Foreskin fibroblast (primary cell): ENCODE measurements at places on chromosomes 3 and 15.
A peak's percentile ranks its signal among the peaks of the same experiment; 100 is the strongest.

DNA sequence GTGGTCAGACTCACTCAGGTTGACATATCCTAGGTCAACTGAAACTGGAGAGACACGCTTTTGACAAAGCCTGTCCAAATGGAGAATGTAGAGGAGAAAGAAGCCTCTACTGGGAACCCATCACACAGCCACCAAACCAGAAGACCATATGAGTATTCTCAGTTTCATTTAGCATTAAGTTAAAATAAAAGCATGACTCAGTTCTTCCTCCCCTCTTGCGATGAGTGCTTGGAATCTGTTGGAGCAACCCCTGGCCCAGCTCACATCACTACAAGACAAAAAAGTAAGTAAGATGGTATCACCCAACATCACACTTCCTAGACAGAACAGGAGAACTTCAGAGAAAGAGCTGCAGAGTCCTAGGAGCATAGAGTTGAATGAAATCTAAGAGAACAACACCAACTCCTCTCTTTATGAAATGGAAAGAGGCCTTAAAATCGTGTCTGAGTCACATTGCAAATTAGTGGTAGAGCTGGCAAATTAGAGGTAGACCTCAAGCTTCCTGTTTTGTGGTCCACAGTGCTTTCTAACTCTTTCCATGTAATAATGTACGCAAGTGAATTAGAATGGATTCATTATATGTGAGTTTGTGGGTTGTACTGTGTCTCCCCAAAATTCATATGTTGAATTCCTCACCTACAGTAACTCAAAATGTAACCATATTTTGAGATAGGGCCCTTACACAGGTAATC lies 51.2 kb downstream of the FGF12 start:
- no peak for DNase-seq

GRCh38 chr15:84398763-84399701 lies 163.5 kb downstream of the GOLGA6L4 start:
- no peak for DNase-seq

DNA sequence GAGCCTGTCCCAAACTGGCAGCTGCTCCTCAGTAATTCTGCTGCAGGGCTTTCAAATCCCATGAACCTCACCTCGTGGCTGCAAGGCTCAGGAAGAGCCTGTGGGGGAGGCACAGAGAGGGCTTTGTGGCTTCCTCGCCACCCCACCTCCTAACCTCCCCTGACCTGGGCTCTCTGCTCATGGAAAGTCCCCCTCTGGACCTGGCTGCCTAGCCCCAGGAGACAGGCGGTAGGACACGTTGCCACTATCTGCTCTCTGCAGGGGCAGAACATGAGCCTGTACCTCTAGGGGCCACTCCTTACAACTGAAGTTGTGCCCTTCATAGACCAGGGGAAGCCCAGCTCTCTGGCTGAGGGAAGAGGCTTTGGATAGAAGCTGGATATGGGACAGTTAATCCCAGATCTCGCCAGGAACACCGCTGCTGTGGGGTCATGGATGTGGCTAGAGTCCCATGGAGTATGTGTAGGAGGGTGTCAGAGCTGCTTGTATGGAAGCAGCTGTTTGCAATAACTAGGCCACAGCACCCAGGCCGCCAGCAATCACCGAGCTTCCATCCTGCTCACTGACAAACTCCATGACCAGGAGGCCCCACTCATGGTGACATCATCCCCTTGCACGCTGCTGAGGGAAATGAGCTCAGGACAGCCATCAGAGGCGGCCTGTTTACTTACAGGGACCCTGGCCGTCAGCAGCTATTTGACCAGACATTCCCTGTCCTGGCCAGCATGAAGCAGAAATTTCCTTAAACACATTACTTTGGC lies 34.0 kb upstream of the CILP start:
- DNase-seq, result peak; percentile 90

- no peak for DNase-seq
Measured at GRCh38 chr15:96460106-96460505, 129.6 kb downstream of the NR2F2 start.

DNA sequence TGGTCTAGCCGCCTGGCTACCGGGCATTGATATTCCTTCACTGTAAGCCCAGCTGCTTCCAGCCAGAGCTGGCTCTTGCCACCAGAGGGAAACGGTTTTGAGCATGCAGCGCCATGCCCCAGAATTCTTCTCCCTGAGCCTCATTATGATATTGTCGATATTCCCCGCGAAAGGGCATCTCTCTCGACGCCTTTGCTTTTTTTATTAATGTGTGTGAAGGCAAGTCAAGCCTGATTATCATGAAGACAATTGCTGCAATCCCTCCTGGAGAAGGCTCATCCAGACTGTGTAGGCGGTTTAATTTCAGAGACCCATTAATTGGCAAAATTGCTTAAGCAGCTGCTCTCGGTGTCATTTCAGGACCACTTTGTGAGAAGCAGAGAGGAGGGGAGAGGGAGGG lies 321.2 kb upstream of the TLE3 start:
- no peak for DNase-seq

DNA sequence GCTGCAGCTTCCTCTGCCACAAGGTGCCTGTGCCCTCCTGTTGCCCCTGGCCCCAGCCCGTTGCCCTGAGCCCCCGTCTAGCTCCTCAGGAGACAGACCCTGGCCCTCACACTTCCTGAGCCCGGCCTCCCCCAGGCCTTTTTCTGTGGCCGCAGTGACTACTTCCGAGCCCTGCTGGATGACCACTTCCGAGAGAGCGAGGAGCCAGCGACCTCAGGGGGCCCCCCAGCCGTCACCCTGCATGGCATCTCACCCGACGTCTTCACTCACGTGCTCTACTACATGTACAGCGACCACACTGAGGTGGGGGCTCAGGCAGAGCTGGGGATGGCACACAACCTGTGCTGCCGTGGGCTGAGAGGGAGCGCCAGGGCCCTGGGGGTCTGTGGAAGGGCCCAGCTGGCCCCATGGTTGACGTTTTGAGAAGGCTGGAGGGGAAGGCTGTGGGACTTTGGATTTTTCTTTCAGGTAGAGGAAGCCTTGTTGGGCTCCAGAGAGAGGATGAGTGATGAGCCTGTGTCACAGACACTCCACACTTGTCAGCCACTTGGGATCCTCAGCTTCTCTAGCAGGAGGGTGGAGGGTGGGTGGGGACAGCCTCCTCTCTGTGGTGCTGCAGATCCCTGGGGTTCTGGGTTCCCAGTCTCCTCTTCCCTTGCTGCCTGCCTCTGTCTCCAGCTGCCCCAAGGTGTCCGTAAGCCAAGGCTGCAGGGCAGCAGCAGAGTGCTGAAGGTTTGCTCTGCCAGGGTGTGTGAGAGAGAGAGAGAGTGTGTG lies 5.0 kb downstream of the ABTB1 start:
- DNase-seq, result no peak

DNA sequence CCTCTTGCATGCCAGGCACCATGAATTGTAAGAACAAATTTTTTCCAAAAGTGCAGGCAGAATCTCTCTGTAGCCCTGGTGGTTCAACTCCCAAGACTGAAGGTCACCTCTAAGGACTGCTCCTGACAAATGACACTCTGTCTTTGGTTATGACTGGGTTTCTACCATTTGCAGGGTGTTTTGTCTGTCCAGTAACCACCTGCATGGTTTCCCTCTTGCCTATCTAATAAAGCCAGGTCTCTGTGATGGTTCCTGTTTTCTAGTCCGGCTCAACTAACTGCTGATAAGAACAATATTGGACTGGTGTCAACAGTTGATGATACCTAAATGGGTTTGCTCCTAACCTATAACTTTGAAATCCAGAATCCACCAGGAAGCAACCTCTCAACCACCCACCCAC lies 43.7 kb downstream of the ATP8B4 start:
- DNase-seq, result no peak

GRCh38 chr3:114057011-114057347 lies 442 bp downstream of the QTRT2 start:
- no peak for DNase-seq

- peak; percentile 80 for DNase-seq
Measured at GRCh38 chr3:196528639-196529233, 13.6 kb upstream of the SMCO1 start.

DNA sequence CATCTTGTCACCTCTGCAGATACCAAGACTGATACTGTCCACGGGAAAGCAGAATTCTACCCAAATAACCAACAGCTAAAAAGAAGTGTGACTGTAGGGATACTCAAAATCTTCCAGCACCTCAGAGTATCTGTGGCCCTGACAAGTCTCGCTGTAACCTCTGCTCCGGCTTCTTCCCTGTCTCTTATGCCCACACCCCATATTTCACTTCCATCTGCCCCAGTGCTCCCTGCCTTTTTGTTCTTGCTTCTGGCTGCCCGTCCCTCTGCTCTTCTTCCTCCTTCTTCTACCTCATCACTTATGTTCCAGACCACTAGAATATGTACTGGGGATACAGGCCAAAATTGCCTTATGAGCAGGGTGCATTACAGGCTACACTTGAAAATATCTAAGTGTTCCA lies 45.4 kb downstream of the CRTAP start:
- DNase-seq, result no peak

- DNase-seq, result no peak
Measured at GRCh38 chr15:88994286-88994685, 81.1 kb upstream of the MFGE8 start.

GRCh38 chr3:38266810-38267209 lies 1.2 kb downstream of the SLC22A13 start:
- no peak for DNase-seq

GRCh38 chr3:118932822-118933558 lies 101.7 kb downstream of the IGSF11 start:
- DNase-seq, result no peak

DNA sequence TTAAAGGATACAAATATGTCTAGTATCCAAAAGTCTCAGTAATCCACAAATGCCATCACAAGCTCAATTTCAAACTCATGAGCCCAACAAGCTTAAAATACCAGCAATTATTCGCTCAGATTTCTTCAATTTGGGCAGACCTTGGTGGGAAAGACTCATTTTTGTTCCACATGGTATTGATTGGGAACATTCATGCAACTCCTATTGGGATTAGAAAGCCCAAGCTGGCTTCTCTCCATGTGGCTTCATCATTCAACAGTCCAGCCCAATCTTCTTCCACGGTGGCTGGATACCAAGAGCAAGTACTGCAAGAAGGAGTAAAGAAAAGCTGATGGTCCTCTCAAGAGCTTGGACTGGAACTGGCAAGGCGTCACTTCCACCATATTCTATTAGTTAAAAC lies 66.3 kb downstream of the STRIT1 start:
- DNase-seq, result peak; percentile 31

GRCh38 chr15:33913459-33913858 lies 54.8 kb upstream of the CHRM5 start:
- DNase-seq, result peak; percentile 25

GRCh38 chr15:35724626-35725025 lies 178.7 kb upstream of the DPH6 start:
- DNase-seq, result no peak

- DNase-seq, result no peak
Measured at GRCh38 chr15:81026836-81027599, 26.3 kb downstream of the TLNRD1 start.

- no peak for DNase-seq
Measured at GRCh38 chr3:179021119-179021903, 50.3 kb downstream of the ZMAT3 start.

DNA sequence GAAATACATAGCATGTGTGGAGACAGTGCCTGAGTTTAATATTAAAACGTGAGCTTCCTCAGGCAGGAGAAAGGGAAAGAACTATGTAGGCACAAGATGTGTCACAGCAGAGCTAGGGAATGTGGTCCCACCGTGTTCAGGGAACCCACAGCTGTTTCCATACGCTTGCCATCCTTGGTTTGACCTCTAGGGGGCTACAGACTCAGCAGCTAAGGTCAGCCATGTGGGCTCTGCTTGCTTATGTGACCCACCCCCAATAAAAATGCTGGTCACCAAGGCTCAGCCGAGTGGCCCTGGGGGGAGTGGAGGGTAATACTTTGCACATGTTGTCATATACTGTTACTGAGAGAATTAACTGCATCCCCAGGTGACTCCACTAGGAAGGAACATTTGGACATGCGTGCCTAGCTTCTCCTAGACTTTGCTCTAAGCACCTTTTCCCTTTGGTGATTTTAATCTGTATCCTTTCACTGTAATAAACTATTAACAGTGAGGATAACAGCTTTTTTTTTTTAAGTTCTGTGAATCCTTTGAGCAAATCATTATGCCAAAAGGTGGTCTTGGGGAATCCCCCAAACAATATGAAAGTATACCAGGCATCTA lies 3.3 kb downstream of the TUBGCP5 start:
- DNase-seq, result peak; percentile 65

DNA sequence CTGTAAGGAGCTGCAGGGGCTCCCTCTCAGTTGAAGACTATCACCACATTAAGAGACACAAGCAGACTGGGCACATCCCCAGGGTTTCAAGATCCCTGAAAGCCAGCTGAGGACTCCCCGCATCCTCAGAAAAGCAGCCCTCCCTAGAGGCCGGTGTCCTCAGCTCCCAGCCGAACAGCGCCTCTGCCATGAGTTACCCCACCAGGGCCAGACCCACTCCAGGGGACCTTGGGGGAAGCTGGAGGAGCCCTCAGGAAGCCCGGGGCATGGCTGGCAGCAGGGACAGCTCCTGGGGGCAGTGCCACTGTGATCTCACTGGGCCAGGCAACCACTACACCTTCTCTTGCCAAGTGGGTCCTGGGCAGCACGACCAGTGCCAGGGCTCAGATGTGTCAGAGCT lies 8.1 kb downstream of the KLF15 start:
- DNase-seq, result no peak

DNA sequence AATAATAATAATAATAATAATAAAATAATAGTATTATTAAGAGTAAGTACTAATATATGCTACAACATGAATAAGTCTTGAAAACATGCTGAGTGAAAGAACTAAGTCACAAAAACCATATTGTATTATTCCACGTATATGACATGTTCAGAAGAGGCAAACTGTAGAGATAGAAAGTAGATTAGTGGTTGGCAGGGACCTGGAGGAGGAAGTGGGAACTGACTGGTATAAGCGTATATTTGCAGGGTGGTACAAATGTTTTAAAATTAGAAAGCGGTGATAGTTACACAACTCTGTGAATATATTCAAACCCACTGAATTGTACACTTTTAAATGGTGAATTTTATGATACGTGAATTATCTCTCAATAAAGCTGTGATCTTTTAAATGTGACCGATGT lies 32.8 kb downstream of the LRRK1 start:
- no peak for DNase-seq
